SHP77 treated with DMSO at 0.1 percent for 48 hours (cell line): ENCODE measurements at places on chromosomes 5 and 9.

GRCh38 chr5:75277463-75277862, 40.8 kb upstream of the ANKRD31 start:
- peak; percentile 92 for DNase-seq

DNA sequence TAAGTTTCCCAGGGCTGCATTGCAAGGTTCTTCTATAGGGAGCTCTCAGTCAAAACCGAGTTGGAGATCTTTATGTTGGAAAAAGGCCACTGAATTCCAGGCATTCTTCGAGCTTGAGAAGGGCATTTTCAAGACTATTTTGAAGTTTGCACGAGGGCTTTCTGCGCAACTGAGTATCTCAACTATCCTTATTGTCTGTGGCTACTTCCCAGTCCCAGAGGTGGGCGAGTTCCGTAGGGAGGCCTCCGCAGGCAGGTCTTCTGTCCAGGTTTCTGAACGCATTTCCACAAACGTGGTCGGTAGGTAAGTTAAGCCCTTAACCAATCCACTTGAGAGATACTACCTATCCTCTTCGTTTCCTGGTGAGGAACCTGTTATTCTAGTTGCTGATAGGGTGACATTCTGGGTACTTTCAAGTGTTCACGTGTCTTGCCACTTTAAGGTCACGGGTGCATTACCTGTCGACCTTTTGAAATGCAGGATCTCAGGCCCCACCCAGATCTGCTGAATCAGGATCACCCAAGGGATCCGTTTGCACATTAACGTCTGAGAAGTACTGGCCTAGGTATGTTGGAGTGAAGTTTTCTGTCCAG, 51.4 kb upstream of the TJP2 start:
- DNase-seq, result no peak

DNA sequence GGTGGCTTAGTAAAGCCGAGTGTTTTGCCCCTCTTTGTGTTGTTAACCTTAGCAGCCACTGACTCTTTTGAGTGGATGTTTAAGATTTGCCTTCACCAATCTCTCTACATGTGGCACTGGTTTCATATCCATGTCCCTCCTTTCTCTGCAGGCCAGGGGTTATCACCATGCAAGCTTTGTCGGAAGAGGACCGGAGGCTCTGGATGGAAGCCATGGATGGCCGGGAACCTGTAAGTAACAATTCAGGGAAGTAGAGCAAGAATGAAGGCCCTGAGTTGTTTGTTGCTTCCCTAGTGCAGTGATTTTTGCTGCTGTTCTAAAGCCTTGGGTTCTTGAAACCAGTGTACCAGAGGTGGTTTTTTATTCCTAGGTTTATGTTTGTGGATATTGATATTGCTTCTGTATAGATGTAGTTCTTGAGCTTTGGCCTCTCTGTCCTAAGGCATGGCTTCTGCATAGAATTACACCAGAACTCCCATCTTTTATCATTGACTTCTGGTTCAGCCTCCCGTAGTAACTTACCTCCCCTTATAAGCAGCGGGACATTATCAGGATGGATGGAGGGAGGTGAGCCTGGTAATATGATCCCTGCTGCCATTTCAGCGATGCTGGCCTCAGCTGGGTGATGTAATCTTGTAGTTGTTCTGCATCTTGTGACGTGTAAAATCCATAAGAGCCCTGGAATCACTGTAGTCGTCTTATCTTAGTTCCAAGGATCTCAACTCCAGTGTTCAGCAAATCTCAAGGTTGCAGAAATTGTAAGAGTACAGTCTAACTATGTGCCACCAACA, 161.9 kb downstream of the ARHGAP26 start:
- no peak for DNase-seq

DNA sequence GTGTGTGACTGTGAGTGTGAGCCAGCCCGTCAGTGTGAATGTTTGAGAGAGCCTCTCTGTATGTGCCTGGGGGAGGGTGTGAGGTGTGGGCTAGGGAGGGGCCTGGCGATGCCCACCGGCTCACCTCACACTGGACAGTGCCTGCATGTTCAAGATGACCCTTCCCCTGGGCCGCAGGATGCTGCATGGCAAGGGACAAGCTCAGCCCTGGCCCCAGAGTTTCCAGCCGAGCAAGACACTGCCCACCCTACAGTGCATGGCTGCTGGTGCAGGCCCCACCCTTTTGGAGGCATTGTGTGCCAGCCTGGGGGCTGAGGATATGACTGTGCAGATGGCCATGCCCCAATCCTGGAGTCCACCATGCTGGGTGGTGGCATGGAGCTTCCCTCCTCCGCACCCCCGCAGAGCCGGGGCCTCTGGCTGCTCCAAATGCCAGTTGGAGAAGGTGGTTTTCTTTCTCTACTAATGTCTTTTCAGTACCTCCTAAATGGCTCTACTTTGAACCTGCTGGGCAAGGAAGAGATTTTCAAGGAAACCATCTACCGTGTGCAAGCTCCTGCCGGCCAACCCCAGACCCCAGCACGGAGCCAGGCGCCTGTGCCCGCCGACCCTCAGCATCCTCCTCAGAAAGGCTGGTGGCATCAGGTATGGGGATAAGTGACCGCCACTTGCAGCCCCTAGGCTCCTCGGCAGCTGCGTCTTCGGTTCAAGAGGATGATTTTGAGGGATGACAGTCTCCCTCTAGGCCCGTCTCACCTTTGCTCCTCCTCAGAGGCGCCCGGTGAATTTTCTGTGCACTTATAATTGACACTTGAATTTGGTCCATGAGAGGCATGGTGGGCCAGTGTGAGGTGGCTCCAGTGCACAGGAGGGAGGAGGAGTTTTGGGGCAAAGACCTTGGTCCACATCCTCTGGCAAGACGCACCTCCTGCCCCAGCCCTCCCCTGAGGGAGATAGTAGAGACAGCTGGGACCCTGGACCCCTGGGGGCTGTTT, 27.7 kb downstream of the FGD3 start:
- no peak for DNase-seq

- DNase-seq, result no peak
These were observed 137.1 kb upstream of the ZNF366 start for GRCh38 chr5:72644296-72644695.

GRCh38 chr9:89706086-89706485, 101.3 kb downstream of the GADD45G start:
- DNase-seq, result no peak

GRCh38 chr9:69997524-69997923, 46.1 kb upstream of the MAMDC2 start:
- no peak for DNase-seq

DNA sequence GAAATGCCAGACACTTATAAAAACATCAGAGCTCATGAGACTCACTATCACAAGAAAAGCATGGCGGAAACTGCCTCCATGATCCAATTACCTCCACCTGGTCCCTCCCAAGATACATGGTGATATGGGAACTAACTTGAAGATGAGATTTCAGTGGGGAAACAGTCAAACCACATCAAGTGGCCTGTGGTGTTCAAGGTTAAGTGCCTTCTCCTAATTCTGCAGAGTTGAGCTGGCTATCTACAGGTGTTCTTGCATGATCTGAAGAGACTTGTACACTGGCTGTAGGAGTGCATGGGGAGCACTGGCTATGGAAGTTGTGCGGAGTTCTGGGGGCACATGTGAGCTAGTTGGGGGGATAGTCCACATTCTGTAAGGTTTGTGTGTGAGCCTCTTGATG, 34.0 kb upstream of the CKS2 start:
- no peak for DNase-seq

DNA sequence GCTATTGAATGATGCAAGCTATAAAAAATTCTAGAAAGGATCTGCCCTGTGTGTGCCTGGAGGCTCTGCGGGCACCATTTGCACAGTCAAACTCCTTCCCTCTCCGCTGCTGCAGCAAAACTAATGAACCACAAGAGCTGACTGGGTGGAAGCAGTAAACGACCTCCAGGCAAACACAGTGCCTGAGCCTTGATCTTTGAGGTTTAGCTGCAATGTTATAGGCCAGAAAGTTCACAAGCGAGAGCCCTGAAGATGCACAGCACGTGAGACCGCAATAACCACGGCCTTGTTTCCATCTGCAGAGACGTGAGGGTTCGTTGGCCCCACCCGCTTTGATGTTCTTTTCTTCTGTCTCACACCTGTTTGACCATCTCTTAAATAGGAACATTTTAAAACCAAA, 69.2 kb upstream of the S1PR3 start:
- no peak for DNase-seq

DNA sequence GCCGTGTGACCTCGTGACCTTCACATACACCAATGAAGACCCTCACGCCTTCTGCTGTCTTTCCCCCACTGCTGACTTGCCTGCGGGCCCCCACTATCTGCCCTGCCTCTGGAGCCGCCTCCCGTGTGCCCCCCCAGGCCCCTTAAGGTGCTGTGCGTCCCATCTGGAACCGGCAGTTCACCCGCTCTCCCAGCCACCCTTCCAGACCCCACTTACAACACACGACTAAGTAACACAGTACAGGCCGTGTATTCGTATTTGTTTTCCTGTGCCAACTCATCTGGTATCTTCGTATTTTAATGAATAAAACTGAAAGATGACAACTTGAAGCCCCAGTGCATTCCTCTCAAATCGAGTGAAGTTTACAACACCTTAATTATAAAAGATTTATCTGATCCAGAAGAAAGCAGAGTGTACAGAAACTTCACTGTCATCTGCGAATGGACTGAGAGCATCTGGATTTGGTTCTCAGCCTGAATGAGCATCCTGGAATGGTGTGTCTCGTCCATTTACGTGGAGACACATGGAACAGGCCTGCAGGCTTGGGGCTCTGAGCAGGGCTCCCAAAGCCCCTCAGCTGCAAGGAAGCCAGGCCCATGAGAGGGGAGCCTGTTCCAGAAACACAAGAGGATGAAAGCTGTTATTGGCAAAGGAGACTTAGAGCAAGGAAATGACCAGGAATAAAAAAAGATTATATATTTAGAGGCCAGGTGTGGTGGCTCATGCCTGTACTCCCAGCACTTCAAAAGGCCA, 21.9 kb upstream of the TERT start:
- no peak for DNase-seq

GRCh38 chr5:139998837-139999236, 44.3 kb downstream of the NRG2 start:
- no peak for DNase-seq

- DNase-seq, result no peak
These were observed 269.1 kb downstream of the FANCC start for GRCh38 chr9:95048225-95049087.
